ENCODE measurements at places on chromosomes 1 and 21.
A peak's percentile ranks its signal among the peaks of the same experiment; 100 is the strongest.

GRCh38 chr1:218345673-218346390 is 696 bp downstream of the TGFB2 start:
- peak; percentile 85 for DNase-seq

GRCh38 chr1:89001510-89001909 is 9.1 kb upstream of the KYAT3 start:
- DNase-seq, result no peak

GRCh38 chr1:59178339-59179187 is 118.3 kb upstream of the FGGY start:
- peak; percentile 75 for DNase-seq

- no peak for DNase-seq
These were observed 15.0 kb upstream of the LRP8 start for GRCh38 chr1:53342735-53343470.

DNA sequence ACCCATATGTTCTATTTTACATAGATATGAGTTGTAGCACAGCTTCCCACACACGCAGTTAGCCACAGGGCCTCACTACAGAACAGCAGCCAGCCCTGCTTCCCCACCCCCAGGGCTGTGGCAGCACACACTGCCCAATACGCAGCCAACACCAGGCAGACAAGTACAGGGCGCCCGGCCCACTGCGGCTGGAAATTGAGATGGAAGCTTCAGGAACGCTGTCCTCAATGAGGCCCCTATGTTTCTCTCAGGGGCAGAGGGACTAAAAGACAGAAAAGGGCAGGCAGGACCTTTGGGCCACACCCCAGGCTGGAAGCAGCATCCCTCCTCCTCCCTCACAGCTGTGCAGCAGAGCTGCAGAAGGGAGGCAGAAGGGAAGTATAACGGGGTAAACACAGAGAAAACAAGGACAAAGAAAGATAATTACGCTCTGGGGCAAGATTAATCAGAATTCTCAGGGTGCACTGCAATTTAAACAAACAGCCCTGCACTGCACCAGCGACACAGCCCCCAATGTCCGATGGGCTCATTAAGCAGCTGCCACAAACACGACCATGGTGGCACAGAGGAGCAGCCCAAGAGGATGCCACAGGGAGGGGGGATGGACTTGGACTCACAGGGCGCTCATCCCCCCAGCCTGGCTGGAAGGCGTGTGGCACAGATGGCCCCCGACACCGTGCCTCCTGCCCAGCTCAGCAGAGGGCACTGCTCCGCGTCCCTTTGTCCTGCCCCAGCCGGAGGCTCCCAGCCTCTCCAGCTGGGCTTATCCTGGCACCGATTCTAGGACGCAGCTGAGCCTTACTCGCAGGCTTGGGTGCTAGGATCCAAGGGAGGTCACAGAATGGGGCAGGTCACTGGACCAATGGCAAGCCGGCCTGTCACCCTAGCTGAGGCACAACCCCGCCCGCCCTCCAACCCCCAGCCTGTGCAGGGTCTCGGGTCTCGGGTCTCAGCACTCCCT is 14.2 kb downstream of the WDR4 start:
- no peak for DNase-seq

Data from tongue (tissue), 3 donors.